ENCODE measurements at places on chromosomes 11 and 22.

DNA sequence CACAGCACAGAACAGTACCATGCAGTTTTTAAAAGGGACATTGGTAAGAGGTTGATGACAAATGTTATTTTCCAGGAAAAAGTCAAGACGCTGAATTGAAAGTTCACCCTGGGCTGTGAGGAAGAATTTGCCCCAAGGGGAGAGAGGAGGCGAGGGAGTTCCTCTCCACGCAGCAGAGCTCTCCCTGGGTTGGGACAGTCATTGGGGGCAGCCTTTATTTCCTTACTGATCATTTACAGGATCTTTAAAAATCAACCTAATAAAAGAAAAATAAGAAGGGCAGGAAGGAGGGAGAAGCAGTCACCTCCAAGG, 49.9 kb upstream of the WNT7B start:
- DNase-seq = no peak

DNA sequence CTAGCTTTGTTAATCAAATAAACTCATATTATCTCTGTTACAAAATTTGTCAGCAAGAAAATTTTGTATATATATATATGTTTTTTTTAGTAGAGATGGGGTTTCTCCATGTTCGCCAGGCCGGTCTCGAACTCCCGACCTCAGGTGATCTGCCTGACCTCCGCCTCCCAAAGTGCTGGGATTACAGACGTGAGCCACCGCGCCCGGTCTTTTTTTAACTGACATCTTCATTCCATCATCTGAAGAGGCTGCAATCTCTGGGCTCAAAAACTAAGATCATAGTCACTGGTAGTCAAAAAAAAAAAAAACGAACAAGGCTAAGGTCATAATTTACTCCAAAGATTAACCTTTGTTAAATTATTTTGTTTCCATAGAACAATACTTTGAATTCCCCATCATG, 5.3 kb upstream of the KLHDC7B start:
- no peak for DNase-seq

GRCh38 chr22:26536056-26536761, 23.9 kb upstream of the TFIP11 start:
- DNase-seq = no peak

DNA sequence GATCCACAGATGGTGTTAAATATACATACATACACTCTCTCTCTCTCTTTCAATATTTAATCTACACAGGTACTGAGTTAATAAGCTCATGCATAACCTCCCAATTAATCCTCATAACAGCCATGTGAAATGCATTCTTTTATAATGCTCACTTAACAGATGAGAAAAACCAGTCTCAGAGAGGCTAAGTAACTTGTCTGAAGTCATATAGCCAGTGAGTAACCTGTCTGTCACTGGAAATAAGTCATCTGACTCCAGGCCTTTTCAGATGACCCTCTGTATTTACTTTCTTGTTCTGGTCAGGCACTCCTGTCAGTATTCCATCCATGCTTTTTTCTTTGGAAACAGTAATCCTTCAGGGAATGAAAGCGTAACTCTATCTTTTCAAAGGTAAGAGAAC, 594.0 kb upstream of the TENM4 start:
- no peak for DNase-seq

DNA sequence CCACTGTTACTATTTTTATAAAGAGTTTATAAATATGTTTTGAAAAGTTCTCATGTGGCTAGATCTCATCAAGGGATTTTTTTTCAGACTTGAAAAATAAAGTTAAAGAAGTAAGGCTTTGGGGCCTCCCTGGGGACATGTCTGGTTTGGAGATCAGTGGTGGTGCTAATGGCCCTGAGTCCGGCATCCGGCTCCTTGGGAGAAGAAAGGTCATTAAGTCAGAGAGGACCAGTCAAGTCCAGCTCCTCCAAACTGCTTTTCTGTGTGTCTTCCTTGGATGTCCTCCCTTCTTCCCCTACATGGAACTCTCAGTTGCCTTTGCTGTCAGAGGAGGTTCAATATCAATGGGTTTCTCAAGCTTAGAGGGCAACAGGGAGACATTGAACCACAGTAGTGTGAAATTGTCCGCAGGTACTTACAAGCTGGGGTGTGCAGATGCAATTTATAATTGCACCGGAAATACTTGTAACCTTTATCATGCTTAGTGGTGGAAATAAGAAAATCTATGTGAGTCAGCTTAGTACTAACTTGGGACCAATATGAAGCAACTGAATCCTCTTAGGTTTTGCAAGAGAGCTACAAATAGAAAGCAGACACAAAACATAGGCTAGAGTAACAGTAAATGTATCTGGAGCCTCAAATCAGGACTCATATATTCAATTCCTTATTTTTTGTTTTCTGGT, 144.3 kb downstream of the TEAD1 start:
- no peak for DNase-seq

GRCh38 chr11:65857500-65857852, 504 bp downstream of the CFL1 start:
- no peak for DNase-seq

DNA sequence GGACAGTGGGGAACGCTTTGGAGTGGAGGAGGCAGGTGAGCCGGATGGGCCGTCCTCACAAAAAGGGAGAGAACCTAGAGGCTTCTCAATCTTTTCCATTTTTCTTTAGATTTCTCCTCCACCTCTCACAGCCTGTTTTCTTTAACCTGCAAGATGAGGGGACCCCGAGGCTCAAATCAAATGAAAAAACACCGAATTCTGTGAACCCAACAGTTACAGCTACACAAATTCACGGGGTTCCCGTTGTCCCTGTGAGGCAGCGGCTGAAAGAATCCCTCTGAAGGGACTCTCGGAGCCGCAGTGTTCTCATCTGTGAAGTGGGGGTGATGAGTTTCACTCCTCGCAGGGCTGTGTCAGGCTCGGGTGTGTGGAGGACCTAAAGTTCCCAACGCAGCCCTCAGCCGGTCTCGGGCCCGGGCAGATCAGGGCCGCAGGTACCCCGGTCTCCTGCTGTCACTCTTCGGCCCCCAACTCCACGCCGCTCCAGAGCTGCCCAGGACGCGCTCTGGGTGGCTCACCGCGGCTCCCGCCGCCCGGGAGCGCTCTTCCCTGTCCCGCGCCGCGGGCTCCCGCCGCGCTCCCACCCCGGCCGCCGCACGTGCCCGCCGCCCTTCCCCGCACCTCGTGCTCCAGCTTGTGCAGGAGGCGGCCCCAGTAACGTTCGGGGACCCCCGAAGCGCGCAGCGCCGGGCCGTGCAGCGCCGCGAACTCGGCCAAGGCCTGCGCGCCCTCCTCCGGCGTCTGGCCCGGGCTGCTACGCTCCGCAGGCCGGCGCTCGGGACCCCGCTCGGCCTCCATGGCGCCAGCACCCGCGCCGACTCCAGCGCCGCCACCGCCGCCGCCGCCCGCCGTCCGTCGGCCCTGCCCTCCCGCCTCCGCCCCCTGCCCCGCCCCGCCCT, at the start of gene TTLL12:
TSS of gene TTLL12 (minus strand) at position 863 of the 899 bp plus-strand sequence. CDS start at position 798, 65 bp downstream.
- no peak for DNase-seq

DNA sequence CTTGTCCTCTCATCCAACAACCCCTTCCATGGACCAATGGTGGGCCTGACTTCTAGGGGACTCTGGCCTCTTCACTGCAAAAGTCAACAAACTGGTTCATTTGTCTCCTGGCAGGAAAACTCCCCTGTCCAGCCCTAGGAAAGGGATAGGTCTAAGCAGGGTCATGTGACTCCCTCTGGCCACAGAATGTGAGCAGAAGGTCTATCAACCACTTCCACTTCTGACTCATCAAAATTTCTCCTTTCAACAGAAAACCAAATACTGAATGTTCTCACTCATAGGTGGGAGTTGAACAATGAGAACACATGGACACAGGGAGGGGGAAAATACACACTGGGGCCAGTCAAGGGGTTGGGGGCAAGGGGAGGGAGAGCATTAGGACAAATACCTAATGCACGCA, 1.3 kb upstream of the ISX start:
- no peak for DNase-seq

DNA sequence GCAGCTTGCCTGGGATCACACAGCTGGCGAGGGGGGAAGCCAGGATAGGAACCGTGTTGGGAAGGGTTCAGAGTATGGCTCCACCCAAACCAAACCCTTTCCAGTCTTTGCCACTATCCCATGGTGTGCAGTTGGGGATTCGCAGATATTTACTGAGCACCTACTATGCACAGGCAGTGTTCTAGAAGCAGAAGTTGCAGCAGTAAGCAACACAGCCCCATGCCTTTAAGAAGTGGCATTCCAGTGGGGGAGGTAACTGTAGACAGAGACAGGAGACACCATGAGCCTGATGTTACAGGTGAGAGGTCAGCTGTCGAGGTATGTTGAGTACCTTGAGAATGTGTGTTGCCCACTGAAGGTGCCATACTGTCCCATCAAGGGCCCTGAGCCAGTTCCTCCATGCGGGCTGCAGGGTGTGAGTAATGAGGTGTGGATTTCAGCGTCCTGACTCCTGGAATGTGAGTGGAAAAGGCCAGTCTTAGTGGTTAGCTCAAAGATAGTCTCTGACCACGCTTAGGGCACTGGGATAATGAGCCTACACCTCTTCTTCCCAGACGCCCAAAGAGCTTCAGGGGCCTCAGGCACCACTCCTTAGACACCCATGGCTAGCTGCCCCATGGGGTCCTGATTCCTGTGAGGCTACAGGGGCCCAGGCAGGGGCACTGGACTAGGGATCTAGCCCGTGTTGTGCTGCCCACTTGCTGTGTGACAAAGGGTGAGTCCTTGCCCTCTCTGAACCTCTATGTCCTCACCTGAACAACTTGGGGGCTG, 71.8 kb upstream of the TP53I11 start:
- no peak for DNase-seq

- DNase-seq = no peak
Measured at GRCh38 chr11:130300567-130300966, 14.2 kb downstream of the ZBTB44 start.

DNA sequence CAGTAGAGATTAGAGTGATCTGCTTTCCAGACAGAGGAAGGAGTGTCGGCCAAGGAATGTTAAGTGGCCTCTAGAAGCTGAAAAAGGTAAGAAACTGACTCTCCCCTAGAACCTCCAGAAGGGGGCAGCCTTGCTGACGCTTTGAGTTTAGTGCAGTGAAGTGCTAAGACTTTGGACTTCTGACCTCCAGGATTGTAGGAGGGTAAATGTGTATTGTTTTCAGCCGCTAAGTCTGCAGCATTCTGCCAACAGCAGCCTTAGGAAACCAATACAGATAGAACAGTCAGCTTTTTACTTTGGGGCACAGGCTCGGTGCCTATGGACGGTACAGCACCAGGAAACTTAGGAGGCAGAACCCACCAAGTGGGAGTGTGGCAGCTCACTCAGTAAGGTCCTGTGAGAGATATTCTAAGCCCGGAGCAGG, 3.6 kb upstream of the TBC1D22A start:
- DNase-seq = no peak

GRCh38 chr11:43010042-43010441, 301.8 kb upstream of the API5 start:
- DNase-seq = no peak

DNA sequence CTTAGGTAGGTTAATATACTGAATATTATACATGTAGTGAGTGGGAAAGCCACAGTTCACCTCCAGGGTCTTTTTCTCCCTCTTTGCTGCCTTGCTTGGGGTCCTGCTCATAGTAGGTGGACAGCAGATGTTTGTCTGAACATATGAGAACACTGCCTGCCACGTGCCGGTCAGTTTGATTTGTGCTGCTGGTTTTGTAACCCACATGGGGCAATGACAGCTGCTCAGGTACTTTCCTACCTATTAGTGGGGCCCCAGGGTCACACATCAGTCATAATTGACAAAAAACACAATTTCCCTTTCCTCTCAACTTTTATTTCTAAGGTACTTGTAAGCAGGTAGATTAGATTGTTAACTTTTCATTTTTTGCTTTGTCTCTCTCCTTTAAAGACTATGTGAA, 43.8 kb downstream of the BMAL1 start:
- no peak for DNase-seq

DNA sequence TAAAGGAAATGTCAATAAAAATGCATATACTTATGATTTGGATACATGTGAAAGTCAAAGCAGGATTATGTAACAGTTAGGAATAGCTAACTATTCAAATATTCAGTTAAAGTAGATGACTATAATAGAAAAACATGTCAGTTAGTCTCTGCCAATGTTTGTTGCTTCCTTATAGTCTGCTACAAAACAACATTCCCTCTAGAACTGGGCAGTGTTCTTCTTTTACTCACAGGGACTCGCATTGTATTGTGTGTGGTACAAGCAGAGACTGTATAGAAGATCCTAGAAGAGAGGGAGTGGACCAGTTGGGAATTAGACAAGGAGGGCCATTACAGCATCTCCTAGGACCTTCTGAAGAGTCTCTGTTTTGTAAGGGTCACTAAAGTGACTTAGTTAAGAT, 10.6 kb downstream of the ACAT1 start:
- DNase-seq = no peak

GRCh38 chr22:29225422-29226090, 19.9 kb downstream of the EMID1 start:
- DNase-seq = no peak

DNA sequence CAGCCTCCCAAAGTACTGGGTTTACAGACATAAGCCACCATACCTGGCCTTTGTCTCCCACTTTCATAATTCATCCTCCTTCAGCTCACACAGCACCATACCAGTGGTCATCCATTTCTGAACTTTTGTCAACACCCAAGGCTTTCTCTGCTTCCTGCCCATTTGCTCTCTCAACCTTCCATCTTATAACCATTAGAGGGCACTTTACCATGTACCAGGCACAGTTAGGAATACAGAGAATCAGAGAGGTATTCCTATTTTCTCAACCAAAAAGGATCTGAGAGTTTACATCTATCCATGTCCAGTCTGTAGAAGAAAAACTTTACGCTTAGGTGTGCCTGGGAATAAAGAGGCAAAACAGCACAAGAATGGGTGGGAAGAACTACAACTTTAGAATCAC, 397.6 kb downstream of the BUD13 start:
- no peak for DNase-seq

- no peak for DNase-seq
Measured at GRCh38 chr22:42493393-42493792, 26.2 kb downstream of the RRP7A start.

All from NCI-H774 (cell line).